Karpas-422 (cell line): ENCODE measurements at places on chromosomes 2 and 18.

DNA sequence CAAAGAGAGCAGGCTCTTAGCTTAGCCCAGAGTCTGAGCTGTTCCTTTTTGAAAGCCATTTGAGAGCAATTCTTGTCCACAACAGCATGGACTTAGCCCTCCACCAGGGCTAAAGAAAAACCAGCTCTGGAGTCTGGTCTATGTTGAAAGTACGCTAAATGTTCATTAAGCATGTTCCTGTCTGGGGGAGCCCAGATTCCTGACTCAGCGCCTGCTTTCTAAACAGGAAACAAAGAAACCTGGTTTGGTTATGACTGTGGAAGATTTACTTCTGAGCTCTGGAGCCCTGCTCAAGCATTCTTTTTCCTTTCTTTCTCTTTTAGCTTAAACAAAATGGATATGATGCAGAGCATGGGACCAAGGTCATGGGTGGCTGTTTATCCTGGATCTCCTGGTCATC is 279.8 kb downstream of the RBM43 start:
- no peak for DNase-seq

GRCh38 chr2:76861708-76862107 is 660.5 kb downstream of the LRRTM4 start:
- DNase-seq: no peak

GRCh38 chr2:190674966-190675650 is 26.2 kb downstream of the NAB1 start:
- no peak for DNase-seq

DNA sequence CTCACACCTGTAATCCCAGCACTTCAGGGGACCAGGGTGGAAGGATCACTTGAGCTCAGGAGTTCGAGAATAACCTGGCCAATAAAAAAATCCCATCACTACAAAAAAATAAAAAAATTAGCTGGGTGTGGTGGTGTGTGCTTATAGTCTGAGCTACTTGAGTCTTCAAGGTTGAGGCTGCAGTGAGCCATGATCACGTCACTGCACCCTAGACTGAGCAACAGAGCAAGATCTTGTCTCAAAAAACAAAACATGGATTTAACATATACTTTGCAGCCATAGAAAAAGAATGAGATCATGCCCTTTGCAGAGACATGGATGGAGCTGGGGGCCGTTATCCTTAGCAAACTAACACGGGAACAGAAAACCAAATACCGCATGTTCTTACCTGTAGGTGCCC is 22.2 kb downstream of the SH2D6 start:
- DNase-seq: no peak

- DNase-seq: no peak
Observed at GRCh38 chr2:156784020-156784701, 348.0 kb downstream of the GPD2 start.

GRCh38 chr2:189552991-189553404 is 27.6 kb downstream of the SLC40A1 start:
- DNase-seq: no peak
